ENCODE measurements at places on chromosomes 11 and 22.

DNA sequence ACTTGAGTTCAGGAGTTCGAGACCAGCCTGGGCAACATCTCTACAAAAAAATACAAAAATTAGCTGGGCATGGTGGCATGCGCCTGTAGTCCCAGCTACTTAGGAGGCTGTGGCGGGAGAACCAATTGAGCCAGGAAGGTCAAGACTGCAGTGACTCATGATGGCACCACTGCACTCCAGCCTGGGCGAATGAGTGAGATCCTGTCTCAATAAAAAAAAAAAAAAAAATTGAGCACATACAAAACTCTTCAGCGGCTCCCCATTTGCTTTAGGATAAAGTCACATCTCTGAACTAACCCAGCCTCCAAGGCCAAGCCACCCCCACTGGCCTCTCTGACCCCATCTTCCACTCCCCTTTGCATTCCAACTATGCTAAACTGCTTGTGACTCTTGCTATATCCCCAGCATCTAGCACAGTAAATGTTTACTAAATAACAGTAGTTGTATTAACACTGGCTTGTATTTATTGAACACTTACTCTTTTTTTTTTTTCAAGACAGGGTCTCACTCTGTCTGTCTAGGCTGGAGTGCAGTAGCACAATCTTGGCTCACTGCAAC lies 28.9 kb downstream of the CREB3L1 start:
- DNase-seq: no peak

DNA sequence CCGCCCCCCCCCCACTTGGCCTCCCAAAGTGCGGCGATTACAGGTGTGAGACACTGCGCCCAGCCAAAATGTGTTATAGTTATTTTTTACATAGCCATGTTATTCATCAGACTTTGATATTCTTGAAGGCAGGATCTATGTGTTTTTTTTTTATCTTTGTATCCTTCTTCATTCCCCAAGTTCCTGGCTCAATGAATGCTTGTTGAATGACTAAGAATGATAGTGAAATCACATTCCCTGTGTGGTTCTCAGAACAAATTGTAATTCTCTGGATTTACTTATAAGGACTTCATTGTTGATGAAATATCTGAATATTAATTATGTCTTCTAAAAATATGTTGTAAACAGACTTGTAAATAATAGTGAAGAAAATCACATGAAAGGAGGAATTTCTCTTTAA lies 33.5 kb downstream of the MMP7 start:
- no peak for DNase-seq

DNA sequence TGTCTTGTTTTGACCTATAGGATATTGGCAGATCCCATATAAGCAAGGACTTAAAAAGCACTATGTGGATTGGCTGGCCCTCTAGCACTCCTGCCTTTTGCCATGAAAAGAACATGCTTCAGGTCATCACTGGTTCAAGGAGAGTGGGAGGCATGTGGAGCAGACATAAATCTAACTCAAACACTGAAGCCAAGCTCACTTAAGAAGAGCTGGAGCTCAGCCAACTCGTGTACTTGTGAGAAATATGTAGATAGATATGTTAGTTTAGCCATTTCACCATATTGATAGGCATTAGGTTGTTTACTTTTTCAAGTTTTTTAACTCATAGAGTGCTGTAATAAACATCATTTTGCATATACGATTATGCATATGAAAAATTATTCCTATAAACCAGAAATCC lies 19.9 kb upstream of the BBOX1 start:
- no peak for DNase-seq

DNA sequence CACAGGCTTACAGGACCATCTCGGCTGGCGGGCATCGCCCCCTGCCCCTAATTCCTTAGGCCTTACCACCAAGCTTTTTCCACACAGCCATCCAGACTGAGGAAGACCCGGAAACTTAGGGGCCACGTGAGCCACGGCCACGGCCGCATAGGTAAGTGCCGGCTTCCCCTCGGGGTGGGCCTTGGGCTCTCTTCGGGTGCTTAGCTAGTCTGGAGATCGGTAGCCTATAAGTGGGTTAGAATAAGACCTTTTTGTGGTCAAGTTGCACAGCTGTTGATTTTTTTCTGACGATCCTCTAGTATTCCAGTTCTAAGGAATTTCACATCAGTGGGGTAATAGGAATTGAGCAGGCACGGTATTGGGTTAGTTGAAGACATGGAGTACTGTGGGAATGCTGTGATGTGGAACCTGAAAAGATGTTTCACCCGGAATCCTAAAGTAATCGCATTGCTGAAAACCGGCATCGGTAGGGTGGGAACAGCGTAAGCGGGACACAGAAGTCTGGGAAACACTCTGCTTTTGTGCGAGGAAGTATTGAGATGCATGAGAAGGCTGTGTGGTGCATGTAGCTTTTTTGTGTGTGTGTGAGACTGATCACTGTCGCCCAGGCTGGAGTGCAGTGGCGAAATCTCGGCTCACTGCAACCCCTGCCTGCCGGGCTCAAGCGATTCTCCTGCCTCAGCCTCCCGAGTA lies 669 bp downstream of the RPL27A start:
- no peak for DNase-seq

GRCh38 chr22:50210378-50211139 lies 9.7 kb downstream of the SELENOO start:
- no peak for DNase-seq

DNA sequence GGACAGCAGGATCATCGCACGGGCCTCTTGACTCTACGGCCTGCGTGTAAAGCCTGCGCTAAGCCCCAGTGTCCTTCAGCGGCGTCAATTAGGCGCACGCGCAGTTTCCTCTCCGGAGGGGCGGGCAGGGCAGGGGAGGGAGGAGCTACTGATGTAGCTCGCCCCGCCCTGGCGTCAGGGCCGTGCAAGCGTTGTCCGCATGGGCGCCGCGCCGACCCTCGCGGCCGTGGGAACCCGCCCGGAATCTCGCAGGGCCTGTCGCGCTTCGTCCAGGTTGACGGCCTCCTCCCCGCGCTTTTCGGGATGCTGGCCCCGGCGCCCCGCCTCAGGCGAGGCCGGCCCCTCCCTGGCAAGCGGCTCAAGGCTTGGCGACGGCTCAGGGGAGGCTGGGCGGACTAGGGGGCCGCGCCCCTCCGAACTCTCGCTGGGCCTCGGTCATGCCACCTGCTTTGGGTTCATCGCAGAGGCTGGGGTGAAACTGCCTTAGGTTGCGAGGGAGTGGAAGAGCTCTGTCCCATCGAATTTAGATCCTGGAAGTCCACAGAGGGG lies 61.1 kb downstream of the ST3GAL4 start:
- DNase-seq: peak; percentile 96

DNA sequence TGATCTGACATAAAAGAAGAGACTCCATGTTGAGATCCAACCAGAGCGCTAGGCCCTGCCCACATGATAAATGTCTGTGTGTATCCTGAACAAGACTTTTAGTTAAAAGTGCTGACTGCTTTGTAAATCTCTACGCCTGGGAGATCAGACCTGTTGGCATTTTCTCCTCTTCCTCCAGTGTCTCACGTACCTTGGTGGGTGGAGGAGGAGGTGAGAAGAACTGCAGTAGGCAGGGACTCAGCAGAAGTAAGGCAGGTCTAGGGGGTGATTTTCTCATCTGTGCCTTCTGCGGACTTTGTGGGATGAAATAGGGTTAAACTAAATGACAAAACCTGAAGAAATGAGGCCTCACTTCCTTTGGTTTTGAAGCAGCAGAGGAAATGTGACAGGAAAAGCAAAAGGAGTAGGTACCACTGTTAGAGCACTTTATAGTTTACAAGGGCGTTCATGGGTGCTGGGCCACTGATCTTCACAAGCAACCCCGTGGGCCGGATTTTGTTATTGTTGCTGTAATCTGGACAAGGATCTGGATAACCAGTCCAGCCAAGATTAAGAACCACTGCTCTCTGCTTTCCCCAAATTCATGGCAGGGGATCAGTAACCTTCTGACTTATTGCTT lies 36.7 kb upstream of the PLET1 start:
- DNase-seq: no peak

DNA sequence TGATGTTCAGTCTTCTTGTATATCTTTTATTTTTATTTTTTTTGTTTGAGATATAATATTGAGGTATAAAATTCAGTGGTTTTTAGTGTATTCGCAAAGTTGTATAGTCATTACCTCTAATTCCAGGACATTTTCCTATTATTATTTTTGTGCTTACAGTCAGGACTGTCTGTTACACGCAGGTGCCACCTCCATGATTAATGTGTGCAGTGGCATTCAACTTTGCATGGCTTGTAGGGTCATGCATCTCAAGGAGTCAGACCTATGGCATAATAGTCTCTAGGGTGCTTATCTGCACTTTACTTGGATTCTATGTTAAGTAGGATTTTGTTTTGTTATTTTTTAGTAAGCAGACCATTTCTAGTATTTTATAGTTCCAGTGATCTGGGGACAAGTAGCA lies 1.0 kb downstream of the CTR9 start:
- DNase-seq: no peak

DNA sequence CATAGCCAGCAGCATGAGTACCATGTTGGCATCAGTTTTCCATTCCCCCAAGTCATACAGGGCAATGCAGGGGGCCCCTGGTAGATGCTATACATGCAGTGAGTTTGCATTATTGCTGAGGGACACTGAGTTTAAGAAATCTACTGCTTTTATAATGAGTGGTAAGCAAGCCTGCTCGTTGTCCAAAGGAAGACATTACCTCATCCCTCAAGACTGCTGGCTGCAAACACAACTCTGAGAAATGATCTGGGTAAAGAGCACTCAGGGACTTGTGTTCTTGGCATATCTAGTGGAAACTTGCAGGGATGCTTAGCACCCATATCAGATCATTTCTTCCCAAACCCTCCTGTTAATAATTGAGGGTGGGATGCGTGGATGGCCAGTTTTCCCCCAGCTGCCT lies 77.9 kb downstream of the CWC15 start:
- DNase-seq: no peak

- DNase-seq: no peak
Observed at GRCh38 chr11:132993991-132994502, 538.3 kb downstream of the OPCML start.

DNA sequence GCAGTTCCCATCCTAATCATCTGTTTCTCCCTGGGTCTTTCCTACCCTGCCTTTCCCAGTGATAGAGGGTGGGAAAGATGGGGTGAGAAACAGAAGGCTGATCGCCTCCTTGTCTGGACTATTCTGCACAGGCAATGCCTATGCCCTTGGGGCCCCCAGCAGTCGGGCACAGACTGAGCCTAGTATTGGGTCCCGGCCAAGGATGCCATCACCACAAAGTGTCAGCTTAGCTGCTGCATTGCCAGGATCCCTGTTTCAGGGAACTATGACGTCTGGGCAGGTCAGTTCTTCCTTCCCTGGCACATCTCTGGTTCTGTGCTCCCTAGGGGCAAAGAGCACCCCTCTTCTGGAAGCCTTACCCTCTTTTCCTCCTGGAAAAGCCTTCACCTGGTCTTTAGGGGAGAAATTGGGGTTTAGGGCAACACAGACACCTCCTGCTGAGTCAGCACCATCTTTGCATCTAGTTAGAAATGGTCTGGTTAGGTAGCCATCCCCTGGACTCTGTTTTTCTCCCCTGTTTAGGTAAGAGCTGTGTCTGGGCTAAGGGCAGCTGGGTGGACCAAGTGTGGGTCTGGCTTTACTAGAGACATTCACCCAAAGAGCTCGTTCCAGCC lies 2.1 kb downstream of the ADAMTS8 start:
- DNase-seq: no peak

DNA sequence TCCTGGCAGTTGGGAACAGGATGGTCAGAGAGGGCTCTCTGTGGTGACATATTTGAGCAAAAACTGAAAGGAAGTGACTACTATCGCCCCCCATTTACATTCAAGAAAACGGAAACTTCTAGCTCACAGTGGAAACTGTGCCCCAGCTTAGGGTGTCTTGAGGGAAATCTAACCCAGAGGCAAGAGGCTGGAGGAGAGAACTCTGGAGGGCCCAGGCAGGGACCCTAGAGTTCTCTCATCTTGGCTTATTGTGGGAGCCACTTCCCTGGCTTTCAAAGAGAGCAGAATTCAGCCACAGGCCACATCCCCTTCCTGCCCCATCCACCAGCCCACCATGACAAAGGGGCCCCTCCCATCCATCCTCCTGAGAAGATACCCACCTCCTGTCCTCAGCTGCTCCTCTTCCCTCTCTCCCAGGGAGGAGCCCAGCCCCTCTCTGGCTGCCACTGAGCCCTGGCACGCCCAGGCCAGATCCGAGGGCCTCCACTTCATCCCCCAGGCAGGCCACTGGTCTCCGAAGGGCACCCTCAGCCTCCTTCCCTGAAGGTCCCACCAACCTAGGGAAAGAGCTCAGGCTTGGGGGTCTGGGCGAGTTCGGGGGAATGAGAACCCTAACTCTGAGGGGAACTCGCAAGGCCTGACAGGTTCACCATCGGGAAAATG lies 1.6 kb upstream of the TMPRSS13 start:
- DNase-seq: no peak

DNA sequence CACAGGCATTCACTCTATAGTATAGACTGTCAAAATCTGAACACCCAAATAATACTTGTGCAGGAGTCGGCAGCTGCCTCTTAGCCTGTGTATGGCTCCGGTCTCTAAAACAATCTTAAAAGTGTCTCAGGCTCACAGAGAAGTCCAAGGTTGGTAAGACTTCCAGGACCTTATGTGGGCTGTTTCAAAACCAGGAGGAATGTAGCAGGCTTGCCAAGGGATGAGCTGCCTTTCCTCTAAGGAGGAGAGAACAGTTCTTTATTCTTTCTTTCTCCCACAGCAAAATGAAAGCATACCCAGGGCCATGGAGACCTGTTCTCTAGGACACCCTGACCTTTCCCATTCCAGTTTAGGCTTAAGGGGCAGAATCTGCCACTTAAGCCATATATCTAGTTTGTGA lies 176.5 kb downstream of the TRPC6 start:
- no peak for DNase-seq

DNA sequence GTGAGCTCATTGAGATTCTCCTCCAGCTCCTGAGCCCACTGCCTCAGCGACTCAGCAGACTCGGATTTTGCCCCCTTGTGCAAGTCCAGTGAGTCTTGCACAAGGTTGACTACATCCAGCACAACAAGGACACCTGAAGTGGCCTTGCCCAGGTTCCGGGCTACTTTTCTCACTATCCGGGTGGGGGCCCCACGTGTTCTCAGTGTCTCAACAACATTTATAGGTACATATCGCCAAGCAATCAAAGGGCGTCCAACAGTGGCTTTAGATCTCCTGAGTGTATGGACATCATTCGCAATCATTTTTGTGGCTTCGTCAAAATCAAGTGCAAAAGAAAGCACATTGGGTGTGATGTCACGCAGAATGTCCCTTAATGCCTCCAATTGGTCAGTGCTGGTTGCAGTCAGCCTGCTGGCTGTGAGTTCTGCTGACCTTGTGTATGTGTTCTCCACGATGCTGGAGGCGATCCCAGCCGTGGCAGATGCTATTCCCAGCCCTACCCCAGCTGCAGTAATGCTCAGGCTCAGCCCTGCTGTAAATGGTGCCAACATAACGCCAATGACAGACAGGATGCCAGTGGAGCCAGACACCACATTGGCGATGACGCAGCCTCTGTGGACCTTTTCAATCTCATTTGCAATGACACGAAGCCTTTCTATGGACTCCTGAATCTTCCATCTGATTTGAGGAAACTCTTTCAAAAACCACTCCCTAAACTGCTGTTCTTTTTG lies 10.3 kb downstream of the APOL4 start:
- DNase-seq: peak; percentile 91

DNA sequence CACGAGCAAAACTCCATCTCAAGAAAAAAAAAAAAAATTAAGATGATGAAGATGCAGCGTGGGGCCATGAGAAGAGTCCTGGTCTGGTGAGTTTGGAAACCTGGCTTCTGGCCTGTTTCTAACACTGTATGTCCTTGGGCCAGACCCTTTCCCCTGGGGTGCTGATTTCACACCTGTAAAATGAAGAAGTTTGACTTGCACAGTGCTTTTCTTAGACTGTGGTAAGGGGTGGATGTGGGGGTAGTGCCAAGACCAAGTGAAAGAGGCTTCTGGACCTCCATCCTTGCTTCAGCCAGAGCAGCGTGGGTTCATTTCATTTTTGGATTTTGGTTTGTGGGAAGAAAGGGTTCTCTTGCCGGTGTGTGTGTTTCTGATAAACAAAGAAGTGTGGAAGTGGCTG lies 42.1 kb downstream of the PTPRJ start:
- no peak for DNase-seq

Data from Right ventricle myocardium superior (tissue), 1 donor.